ENCODE measurements at places on chromosomes 2 and 18.
A peak's percentile ranks its signal among the peaks of the same experiment; 100 is the strongest.

- DNase-seq, result no peak
Observed at GRCh38 chr18:34492652-34493051, 217.4 kb upstream of the DTNA start.

GRCh38 chr2:65053199-65053598, 3.0 kb upstream of the CEP68 start:
- DNase-seq, result no peak

- DNase-seq, result no peak
Observed at GRCh38 chr2:17058772-17059402, 393.3 kb upstream of the CYRIA start.

GRCh38 chr2:231646476-231646875, 53.8 kb downstream of the TEX44 start:
- no peak for DNase-seq

- DNase-seq, result no peak
Observed at GRCh38 chr2:68216454-68217310, 35.6 kb downstream of the PPP3R1 start.

- DNase-seq, result peak; percentile 21
Observed at GRCh38 chr2:180322781-180323180, 315.7 kb upstream of the CWC22 start.

DNA sequence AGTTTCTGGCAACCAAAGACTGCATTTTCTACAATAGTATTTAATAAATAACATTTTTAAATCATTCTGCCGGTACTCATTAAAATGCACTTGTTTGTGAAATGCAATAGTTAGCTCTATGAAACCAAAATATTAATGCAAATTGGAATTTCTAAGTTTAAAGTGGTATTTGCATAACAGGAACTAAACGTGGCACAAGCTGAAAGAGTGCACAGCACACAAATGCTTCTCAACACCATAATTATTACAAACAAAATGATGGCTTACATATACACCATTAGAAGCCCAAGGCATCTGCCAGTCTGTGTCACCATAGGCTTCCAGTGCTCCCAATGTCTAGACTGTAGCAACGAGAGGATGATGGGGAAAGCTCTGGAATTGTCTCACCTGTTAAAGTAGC, 280.5 kb downstream of the TCF4 start:
- DNase-seq, result no peak

DNA sequence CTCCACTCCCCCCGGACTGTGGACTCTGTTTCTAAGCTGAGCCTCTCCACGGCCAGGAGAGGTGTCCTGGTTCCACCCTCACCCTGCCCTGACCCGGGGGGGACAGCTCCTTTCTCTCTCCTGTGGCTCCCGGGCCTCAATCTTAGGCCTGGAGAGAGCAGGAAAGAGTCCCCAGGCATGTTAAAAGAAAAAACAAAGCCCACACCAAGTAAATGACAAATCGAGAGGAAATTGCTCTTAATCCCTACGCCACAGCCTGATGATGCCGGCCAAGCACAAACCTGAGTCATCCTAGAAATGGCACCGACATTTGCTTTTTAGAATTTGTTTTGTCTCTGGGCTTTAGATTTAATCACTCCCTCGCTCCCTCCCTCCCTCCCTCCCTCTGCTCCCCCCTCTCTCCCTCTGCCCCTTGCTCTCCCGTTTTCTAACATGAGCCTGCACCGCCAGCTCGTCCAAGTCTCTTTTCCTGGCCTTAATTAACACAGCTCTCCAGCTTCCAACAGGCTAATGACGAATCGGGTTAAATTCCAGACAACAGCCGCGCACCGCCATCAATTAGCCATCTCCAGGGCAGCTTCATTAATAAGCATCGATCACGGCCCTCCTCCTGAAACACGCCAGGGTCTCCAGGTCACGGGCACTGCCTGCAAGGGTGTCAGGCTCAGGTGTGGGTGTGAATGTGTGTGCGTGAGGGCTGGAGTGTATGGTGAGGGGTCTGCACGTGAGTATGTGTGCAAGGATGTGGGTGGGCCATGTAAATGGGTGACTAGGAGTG, 230.8 kb downstream of the CELF4 start:
- peak; percentile 50 for DNase-seq

GRCh38 chr2:131009713-131010475, 83.4 kb downstream of the FAM168B start:
- DNase-seq, result no peak

- DNase-seq, result peak; percentile 82
Observed at GRCh38 chr2:183284606-183285005, 160.4 kb downstream of the NUP35 start.

- no peak for DNase-seq
Observed at GRCh38 chr2:33314541-33314940, 161.9 kb upstream of the RASGRP3 start.

All from iris pigment epithelial cell (primary cell).